Stimulated activated CD4-positive, alpha-beta T cell treated with anti-CD3 and anti-CD28 coated beads, Interleukin-1b, Interleukin-23, amount 100 ng/mL, for 1 hour (primary cell): ENCODE measurements at places on chromosomes 7 and 10.

DNA sequence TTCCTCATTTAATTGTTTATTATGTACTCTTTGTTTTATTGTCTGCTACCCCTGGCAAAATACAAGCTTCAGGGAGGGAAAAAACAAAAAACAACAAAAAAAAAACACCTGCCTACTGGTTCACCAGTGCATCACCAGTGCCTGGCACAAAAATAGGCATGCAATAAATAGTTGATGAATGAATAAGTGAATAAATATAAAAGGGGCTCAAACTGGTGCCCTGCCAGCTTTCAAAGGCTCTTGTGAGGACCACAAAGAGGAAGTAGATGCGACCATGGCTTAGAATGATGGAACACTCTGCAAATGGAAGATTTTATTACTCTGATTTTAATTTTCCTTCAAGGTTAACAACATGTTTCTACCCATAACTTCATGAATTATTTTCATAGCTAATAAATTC is 213.0 kb upstream of the INHBA start:
- DNase-seq: no peak

- no peak for DNase-seq
Measured at GRCh38 chr10:85888559-85888958, 478.0 kb downstream of the GRID1 start.

- DNase-seq: no peak
Measured at GRCh38 chr10:129808092-129808983, 155.7 kb downstream of the EBF3 start.

- no peak for DNase-seq
Measured at GRCh38 chr7:139875821-139876241, 46.8 kb downstream of the TBXAS1 start.

- DNase-seq: no peak
Measured at GRCh38 chr7:150377196-150377595, 1.9 kb upstream of the ZNF775 start.

DNA sequence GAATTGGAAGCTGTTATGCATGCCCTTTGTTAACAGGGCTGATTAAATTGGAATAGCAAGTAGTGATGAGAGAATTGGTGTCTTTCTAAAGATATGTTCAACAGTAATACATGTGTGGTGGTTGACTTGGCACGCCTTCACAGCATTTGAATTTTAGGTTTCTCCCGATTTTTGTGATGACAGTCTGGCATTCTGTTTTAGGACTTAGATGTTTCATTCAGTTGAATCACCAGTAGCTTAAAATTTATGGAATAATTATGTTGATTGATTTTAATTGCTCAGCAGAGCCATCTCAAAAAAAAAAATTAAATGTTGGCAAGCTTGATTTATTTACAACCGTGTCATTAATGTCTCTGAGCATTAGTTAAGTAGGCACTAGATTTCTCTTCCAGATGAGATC is 219.7 kb downstream of the CSTF2T start:
- DNase-seq: no peak
